ENCODE measurements at places on chromosomes 6 and 20.
A peak's percentile ranks its signal among the peaks of the same experiment; 100 is the strongest.

DNA sequence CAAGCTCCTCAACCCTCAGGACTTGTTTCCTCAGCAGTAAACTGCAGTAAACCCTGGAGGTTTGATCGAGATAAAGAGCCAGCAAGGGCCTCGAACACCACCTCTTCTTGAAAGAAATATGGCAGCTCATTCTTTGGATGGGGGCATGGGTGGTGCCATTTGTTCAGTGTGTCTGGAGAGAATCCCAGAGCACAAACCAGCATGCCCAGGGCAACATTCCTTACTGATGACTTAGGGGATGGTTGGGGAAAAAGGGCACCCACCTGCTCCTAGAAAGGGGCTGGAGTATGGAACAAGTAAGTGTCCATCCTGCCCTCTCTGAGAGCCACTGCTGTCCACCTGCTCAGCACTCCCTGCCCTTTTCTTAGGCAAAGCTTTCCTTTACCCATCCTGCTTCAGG lies 31.3 kb upstream of the ZFAND3 start:
- DNase-seq, result no peak

DNA sequence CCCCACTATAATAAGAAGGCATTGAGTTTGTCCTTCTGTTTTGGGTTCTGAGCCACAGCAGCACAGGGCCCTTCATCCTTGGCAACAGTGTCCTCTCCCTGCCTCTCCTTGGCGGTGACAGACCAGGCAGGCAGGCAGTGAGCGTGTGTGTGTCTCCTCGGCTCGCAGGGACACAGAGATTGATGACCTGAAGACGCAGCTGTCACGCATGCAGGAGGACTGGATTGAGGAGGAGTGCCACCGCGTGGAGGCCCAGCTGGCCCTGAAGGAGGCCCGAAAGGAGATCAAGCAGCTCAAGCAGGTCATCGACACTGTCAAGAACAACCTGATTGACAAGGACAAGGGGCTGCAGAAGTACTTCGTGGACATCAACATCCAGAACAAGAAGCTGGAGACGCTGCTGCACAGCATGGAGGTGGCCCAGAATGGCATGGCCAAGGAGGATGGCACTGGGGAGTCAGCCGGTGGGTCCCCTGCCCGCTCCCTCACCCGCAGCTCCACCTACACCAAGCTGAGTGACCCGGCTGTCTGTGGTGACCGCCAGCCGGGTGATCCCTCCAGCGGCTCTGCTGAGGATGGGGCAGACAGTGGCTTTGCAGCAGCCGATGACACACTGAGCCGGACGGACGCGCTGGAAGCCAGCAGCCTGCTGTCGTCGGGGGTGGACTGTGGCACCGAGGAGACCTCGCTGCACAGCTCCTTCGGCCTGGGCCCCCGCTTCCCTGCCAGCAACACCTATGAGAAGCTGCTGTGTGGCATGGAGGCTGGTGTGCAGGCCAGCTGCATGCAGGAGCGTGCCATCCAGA lies 24.0 kb downstream of the SDCBP2 start:
- DNase-seq, result no peak

GRCh38 chr20:4936392-4936850 lies 64.9 kb downstream of the SLC23A2 start:
- no peak for DNase-seq

- DNase-seq, result no peak
Measured at GRCh38 chr20:53712212-53712977, 118.8 kb upstream of the ZNF217 start.

DNA sequence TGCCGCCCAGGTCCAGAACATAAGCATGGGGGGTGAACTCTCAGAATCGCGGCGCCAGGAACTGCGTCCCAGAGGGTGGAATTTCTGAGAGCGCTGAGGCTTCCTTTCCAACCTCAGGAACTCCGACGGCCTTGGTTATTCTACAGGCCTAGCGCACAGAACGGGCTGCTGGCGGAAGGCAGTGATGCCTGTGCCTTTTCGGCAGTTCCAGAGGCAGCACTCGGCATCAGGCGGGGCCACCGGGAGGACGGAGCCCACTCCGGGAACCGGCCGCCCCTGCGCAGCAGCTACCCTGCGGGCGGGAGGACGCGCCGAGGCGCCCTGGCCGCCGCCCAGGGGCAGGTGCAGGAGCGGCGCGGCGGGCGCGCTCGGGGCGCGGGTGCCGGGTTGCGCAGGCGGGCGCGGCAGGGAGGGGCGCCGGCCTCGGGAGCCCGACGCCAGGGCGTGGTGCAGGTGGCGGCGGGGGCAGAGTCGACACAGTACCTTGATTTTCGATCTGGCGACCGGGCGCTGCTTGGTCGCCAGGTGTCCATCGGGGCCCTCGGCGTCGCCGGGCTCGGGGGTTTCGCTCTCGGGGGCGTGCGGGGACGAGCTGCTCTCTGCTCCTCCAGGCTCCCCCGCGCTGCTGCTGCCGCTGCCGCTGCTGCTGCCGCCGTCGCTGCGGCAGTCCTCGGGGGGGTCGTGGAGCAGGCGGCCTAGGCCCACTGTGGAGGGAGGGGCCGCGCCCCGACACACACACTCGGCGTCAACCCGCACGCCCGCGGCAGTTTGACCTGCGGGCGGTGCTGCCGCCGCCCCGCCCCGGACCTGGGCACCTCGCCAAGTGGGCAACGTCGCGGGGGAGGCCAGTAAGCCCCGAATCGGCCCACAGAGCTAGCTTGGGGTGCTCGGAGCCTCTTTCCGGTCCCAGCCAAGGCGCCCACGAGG lies 1.3 kb downstream of the OVOL2 start:
- peak; percentile 61 for DNase-seq

GRCh38 chr20:11401988-11402387 lies 515.7 kb upstream of the BTBD3 start:
- DNase-seq, result no peak

- DNase-seq, result peak; percentile 72
Measured at GRCh38 chr6:113381959-113382358, 475.2 kb upstream of the MARCKS start.

DNA sequence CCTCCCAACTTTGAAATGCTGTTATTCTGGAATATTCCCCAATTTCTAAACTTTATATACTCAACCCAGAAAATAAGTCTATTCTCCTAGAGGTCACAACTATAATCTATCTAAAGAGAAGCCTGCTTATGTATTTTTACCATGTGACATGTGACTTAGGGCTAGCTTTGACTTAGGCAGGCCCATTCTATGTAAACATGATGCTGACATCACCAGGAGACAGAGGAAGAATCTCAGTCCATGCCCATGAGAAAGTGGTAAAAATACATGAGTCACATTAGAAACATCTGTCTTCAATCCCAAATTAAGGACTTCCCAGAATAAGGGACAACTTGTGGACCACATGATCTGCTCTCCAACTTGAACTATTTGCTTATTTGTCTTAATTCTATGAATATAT lies 113.6 kb upstream of the ID4 start:
- DNase-seq, result no peak

DNA sequence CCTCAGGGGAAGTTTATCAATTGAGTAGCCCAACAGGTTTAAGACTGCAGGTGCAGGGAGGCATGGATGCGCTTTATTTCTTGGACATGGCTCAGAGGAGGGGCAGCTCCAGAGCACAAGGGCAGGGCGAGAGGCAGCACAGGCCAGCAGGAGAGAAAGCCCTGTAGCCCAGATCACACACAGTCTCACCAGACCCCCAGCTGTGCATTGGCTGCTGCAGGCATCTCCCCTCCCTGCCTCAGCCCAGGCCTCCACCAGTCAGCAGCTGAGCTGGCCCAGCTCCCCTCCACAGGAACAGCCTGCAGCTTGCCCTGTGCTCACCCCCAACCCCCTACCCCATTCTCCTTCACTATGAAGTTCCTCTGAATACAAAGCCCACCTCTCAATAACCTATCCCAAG lies 24.7 kb downstream of the MRPL14 start:
- DNase-seq, result no peak

DNA sequence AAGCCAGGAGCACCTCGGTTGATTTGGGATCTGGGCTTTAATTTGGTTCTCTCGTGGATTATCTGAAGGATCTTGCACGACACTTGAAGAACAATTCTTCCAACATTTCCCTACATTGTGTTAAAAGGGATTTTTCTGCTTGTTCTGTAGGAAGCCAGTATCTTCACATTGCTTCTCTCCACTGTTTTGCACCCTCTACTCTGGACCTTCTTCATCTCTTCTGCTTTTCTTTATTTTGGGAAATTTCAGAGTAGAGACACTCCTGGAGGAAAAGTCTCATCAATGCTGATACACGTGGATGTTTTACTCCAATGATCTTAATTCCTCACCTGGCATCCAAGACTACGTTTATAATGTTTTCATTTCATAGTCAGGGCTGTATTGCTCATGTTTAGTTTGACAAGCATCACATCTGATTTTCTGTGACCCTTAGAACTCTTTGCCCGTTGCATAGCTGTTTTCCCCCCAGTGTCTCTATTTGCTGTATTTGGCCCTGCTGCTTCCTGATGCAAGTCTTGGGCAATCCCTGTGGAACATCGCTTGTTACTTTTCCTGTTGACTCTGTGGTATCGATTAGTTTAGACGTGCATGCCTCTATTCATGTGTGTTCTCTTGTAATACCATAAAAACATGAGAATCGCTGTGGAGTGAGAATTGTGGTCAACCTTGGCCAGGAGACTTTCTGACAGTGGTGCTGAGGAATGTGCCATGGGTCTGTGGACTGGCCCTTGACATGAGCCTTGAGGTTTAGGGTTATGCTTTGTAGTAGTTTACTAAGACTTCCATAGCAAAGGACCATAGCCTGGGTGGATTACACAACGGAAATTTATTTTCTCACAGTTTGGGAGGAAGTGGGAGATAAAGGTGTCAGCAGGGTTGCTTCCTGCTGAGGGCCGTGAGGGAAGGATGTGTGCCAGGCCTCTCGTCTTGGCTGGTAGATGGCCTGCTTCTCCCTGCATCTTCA lies 12.5 kb downstream of the PLCB1 start:
- DNase-seq, result no peak

GRCh38 chr6:142301651-142302391 lies at the start of gene ADGRG6:
Gene ADGRG6 (plus strand): TSS chr6:142302007. CDS start chr6:142302330, 323 bp downstream.
- peak; percentile 46 for DNase-seq

GRCh38 chr20:43904827-43905177 lies 9.8 kb upstream of the TOX2 start:
- no peak for DNase-seq

DNA sequence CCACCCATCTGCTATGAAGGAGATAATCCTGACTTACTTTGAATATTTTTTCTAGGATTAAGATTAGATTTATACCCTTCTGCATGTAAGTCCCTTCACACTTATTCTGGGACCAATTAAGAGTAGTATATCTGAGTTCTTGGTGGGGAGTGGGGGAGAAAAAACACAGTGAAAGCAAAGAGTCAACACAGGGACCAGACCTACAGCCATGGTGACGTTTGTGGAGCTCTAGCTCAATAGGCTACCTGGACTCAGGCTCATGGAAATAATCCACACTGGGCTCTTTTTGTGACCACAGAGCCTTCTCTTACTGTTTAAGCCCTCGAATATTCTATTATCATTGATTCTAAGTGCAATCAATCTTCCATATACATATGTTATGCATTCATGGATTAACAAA lies 491.4 kb downstream of the LMBRD1 start:
- no peak for DNase-seq

DNA sequence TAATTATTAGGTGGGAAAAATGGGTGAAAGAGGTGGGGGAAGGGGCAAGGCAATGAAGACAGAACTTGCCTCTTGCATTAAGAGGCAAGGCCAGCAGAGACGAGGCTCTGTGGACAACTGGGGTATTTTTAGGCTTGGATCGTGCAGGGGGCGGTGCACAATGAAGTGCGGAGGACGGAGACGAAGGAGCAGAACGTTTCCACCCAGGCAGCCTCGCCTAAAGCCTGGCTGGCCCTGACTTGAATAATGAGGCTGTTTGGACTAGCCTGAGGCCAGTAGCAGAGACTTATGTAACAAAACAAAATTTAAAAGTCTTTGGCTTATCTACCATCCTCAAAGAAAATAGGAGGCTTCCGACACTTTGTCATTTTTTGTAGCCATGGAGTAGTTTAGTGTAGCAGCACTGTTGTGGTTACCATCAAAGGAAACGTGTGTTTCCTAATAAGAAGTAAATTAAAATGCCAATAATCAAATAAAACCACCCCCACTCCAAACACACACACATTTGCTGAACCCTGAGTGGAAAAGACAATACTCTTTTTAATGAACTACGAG lies 370.0 kb upstream of the CNR1 start:
- DNase-seq, result no peak

GRCh38 chr20:1493536-1493935 lies 2.3 kb upstream of the SIRPB2 start:
- no peak for DNase-seq

DNA sequence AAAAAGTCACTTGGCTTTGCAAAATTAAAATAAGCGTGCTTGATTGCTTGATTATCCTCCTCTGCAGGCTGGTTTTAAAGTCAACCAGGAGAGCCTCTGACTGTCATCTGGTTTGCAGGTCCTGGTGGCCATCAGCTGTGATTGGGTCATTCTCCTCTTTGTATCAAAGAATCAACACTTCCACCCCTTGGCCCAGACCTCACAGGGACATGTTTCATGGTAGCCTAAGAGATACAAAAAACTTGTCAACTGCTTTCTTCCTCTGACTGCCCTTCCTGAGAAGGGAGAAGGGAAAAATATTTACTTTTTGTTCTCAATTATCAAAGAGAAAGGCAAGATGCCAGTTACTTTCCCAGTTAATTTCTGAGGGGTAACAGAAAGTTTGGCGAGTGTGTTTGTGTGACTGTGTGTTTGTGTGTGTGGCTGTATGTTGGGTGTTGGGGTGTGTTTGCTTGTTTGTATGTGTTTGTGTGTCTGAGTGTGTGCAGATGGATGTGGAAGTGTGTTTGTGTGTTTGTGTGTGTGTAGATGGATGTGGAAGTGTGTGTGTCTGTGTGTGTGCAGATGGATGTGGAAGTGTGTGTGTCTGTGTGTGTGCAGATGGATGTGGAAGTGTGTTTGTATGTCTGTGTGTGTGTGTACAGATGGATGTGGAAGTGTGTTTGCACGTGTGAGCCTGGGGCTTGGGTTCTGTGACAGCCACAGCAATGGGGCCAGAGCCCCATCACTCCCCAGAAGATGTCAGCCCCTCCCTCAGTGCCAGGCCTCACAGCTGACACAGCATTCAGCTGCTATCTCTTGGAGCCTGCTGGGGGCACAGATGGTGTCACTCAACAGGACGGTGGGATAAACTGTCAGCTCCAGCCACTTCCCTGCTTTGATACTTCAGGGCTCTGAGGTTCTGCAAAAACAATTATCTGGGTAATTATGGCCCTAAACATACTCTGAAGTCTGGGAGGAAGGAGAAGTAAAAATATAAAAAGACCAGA lies 98.6 kb upstream of the RNF24 start:
- DNase-seq, result peak; percentile 80

- no peak for DNase-seq
Measured at GRCh38 chr20:9516234-9516871, 2.0 kb downstream of the LAMP5 start.

- no peak for DNase-seq
Measured at GRCh38 chr20:44052166-44052565, 134.8 kb downstream of the JPH2 start.

- DNase-seq, result no peak
Measured at GRCh38 chr20:11982955-11983470, 65.3 kb downstream of the BTBD3 start.

- DNase-seq, result no peak
Measured at GRCh38 chr6:72946774-72947173, 278.5 kb downstream of the KHDC1L start.

- peak; percentile 64 for DNase-seq
Measured at GRCh38 chr6:148747471-148748165, 788 bp downstream of the UST start.
